Naive thymus-derived CD4-positive, alpha-beta T cell (primary cell): ENCODE measurements at places on chromosomes 3 and 15. TPM values are rescaled to one million over a fixed set of nuclear protein-coding genes. Genes with fewer than 3 reads are reported as not detected.

Gene ARGFX
- total RNA-seq: not detected

Gene ZIC1
- not detected for total RNA-seq

Gene STAB1
- total RNA-seq: 29.2 TPM

Gene CLRN1
- total RNA-seq: not detected in 2 replicates

Gene NTRK3
- not detected for total RNA-seq

GRCh38 chr3:137330246-137330645 is 372.5 kb downstream of the IL20RB start:
- H3K4me1 ChIP-seq: no peaks in the 10 kb centered on the region
- H3K4me3 ChIP-seq: no peak overlapping the region
- H3K27me3 ChIP-seq: no peaks in the 10 kb centered on the region
- no peaks in the 10 kb centered on the region for H3K36me3 ChIP-seq
- H3K27ac ChIP-seq: no peak overlapping the region
- DNase-seq: no peak

GRCh38 chr3:147415874-147416273 is 6.7 kb downstream of the ZIC1 start:
- H3K4me3 ChIP-seq: no peak overlapping the region
- H3K27ac ChIP-seq: no peak overlapping the region
- H3K36me3 ChIP-seq: no peaks in the 10 kb centered on the region
- H3K27me3 ChIP-seq: no peaks in the 10 kb centered on the region

DNA sequence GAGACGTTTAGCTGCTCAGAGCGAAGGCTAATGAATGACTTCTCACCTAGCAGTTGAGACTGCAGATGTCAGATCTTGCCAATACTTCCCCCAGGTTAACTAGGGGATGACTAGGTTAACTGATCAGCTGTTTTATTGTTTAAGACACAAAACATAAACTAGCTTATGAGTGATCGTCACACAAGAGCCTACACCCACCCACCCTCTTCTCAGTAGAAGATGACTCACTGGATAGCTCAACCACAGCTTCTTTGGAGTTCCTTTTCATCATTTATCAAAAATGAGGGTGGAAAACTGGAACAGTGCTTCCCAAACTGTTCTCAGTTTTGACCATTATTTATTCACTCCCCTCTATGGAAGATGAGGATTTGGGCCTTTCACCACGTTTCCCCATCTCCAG is 25.2 kb downstream of the GASK1A start:
- peaks cover 8% of the 10 kb centered on the region for H3K4me1 ChIP-seq
- no peak for DNase-seq
- no peak overlapping the region for H3K4me3 ChIP-seq
- no peaks in the 10 kb centered on the region for H3K27me3 ChIP-seq

- no peaks in the 10 kb centered on the region for H3K36me3 ChIP-seq
- H3K27me3 ChIP-seq: no peaks in the 10 kb centered on the region
- DNase-seq: no peak
- no peak overlapping the region for H3K4me3 ChIP-seq
- no peak overlapping the region for H3K27ac ChIP-seq
Observed at GRCh38 chr3:32180141-32180784, 58.2 kb upstream of the CMTM8 start.

DNA sequence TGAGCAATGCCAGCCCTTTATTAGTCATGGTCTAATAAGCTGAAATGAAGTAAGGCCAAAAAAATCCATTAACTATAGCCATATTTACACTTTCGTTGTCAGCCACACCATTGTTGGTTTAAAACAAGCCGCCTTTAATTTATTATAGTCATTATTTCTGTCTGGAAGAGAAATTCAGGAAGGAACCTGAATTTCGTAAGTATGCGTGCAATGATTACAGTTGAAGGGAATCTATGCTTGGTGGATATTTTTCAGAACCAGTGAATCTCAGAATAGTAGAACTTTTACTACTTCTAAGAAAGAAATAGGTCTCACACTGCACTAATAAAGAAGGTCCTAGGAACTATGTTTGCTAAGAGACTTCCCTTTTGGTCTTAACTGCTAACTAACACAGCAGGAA is 59.1 kb downstream of the FAM43A start:
- H3K27ac ChIP-seq: no peak overlapping the region
- no peaks in the 10 kb centered on the region for H3K4me1 ChIP-seq
- DNase-seq: no peak
- no peaks in the 10 kb centered on the region for H3K36me3 ChIP-seq
- H3K27me3 ChIP-seq: no peaks in the 10 kb centered on the region

DNA sequence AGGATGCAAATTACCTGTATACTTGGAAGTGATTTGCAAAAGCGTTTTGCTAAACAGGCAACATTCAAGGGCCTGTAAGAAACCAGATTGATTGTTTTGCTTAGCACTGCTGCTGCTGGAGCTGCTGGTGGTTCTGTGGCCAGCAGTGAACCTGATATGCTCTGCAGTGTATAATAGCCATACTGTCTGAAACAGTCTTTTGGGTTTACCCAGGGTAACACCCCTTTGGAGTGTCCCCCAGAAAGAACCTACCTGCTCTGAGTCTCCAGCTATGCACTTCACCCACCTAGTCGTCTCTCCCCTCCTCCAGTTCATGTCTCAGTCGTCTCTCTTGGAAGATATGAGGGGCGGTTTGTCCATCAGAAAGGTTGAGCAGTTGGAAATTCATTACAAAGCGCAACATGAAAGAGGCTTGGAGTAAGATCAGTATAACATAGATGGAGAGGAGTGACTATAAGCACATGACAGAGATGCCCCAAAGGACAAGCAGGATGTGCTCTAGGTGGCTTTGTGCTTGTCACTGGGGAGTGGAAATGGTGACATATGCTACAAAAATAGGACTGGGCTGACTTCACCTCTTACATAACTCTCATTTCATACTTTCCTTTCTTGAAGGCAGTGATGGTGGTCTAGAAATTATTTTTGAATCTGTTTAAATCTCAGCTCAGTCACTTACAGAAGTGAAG is 3.8 kb downstream of the MKRN2 start:
- H3K27ac ChIP-seq: no peak overlapping the region
- DNase-seq: no peak
- no peaks in the 10 kb centered on the region for H3K36me3 ChIP-seq
- H3K4me1 ChIP-seq: peaks cover 34% of the 10 kb centered on the region
- H3K4me3 ChIP-seq: no peak overlapping the region

DNA sequence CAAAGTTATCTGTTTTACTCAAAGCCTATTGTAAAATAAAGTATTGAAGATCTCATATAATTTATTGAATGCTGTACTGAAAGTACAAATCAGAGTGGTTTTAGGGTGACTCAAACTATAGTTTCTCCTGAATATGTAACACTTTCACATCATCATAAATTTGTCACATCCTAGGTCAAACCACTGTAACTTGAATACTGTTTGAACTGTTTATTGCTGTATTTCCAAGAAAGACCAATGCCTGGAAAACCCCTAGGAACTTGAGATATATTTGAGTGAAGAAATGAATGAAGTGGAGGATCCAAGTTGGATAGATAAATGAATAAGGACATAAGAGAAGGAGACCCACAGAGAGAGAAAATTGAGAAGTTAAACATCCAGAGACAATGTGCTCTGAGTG is 348.2 kb downstream of the GRM7 start:
- H3K36me3 ChIP-seq: no peaks in the 10 kb centered on the region
- no peaks in the 10 kb centered on the region for H3K27me3 ChIP-seq
- no peak overlapping the region for H3K4me3 ChIP-seq

DNA sequence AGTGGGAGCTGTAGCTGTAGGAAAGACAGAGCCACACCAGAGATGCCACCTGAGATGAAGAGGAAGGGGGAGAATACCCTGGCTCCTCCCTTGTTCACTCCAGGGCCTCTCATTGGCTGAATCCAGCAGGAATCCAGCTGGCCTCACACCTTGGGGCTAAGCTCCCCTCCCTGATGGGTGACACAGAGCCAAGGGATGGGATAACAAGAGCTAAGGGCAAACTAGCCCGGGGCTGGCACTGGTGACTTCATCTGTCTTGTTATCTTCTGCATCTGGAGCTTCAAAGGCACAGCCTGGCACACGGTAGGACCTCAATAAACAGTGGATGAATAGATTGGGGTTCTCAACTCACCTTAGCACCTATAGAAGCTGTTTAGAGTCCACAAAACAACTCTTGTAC is 13.8 kb upstream of the GATA2 start:
- no peaks in the 10 kb centered on the region for H3K27me3 ChIP-seq
- no peaks in the 10 kb centered on the region for H3K36me3 ChIP-seq
- H3K4me1 ChIP-seq: no peaks in the 10 kb centered on the region
- no peak overlapping the region for H3K4me3 ChIP-seq
- no peak for DNase-seq
- no peak overlapping the region for H3K27ac ChIP-seq

- H3K4me1 ChIP-seq: no peaks in the 10 kb centered on the region
- H3K27ac ChIP-seq: no peak overlapping the region
- no peaks in the 10 kb centered on the region for H3K27me3 ChIP-seq
- no peak for DNase-seq
- no peaks in the 10 kb centered on the region for H3K36me3 ChIP-seq
Observed at GRCh38 chr3:191737742-191738141, 276.8 kb downstream of the PYDC2 start.

GRCh38 chr3:45915518-45916231 is 27.6 kb upstream of the CXCR6 start:
- peaks cover 24% of the 10 kb centered on the region for H3K4me1 ChIP-seq
- peaks cover 24% of the 10 kb centered on the region for H3K36me3 ChIP-seq
- peak overlapping the region; percentile 53 for H3K4me3 ChIP-seq
- DNase-seq: peak; percentile 42
- H3K27me3 ChIP-seq: no peaks in the 10 kb centered on the region
